ENCODE measurements at places on chromosomes 5 and 9.

DNA sequence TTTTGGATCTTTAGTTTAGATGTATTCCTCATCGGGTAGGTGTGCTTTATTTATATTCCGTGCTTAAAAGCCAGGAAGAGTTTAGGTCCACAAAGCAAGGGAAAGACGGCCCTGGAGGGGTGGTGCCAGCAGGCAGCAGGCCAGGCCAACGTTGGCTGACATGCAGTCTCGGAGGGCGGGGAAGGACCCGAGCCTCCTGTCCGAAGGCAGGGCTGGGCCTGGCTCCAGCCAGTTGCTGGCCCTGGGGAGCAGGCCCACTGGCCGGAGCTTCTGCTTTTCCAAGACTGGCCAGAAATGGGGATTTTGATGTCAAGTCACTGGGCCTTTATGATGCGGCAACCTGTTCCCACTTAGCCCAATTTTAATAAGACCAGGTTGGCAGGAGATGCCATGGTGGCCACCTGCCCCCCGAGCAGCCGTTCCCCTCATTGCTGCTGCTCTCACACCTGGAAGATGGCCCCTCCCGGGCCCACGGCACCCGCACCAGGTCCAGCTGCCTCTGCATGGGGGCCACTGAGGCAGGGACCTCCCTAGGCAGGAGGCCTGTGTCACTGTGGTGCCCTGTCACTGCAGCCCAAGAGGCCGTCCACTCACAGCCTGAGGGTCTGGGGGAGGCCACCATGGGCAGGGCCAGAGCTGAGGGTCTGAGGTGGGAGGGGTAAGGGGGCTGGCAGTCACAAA is 23.2 kb downstream of the LPCAT1 start:
- no peak for DNase-seq

DNA sequence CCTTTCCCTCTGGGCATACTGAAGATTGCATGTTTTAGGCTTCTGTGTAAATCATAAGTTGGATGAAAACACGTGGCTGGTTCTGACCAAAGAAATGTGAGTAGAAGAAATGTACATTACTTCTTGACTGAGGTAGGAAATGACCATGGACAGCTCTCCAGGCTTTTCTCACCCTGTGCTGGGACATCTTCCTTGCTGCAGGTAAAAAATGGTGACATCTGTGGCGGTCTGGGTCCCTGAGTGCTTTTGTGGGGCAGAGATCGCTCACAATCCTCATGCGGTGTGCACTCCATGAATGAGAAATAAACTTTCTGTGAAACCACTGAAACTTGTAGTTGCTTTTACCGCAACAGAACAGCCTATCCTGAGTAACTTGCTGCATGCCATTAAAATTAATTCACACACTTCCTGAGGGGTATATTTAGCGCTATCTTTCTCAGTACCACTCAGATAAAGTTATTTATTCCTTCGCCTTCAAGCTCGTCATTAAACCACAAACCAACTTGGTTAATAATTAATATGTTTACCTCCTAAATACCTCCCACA is 730.4 kb downstream of the EFNA5 start:
- DNase-seq, result no peak

DNA sequence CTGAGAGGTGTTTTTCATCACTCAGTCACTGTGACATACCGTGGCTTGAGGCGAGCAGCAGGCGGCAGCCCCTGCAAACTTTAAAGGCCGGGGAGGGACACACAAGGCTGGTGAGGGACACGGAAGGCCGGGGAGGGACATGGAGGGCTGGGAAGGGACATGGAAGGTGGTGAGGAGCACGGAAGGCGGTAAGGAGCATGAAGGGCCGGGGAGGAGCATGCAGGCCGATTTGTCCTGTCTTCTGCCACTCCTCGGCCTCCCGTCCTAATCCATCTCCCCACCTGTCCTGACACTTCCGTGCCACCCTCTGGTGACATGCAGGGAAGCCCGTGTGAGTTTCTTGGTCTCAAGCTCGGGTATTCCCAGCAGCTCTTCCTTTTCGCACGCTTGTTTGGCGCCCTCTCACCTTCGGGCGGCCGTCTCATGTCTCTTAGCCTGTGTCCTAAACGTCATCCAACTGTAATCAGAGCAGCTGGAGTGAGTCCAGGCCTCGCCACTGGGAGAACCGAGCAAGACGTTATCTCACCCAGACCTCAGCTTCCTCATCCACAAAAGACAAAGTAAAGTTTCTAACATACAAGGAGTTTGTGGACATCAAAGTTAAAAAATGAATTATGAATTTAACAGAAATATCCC is 126.5 kb downstream of the MRPL36 start:
- no peak for DNase-seq

DNA sequence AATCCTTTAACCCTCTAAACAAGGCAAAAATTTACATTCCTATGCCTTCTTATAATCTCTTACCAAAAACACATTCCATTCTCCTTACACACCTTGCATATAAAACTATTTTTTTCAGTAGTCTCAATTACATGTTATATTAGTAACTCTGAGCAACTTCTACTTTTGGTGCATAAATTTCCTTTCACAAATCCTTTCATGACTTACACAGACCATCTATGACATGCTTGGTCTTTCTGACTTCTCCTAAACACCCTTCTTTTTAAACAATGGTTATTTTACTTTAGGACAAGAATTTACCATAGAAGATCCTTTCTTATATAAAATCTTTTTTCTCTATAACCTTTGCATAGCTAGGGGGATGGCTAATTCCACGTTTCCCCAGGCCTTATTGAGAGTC is 208.0 kb upstream of the ARRDC3 start:
- DNase-seq, result no peak

- no peak for DNase-seq
Measured at GRCh38 chr9:86676396-86676795, 270.9 kb downstream of the GAS1 start.

GRCh38 chr5:464446-464842 is 21.5 kb downstream of the EXOC3 start:
- DNase-seq, result no peak

DNA sequence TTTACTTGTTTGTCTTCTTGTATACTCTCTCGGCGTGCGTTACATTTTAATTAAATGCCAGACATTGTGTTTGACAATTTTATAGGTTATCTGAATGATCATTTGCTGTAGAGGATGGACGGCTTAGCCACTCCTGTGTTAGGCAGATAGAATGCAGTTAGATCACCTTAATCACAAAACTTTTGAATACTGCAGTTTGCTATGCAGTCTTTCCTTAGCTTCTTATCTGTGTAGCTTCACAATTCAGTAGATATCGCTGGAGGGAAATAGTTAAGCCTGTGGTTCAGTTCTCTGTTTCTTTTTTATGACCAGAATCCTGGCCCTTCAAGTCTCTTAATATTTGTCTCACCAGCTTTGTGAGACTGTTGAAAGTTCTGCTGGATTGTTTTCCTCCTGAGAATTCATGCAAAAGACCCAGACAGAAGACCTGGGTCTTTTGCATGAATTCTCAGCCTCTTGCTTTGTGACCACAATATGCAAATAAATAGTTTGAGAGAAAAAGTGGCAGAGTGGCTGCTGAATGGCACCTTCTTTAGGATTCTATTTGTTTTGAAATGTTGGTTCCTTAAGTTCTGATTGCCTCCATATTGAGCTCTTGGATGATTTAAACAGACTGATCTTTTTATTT is 40.2 kb downstream of the RASA1 start:
- DNase-seq, result no peak

DNA sequence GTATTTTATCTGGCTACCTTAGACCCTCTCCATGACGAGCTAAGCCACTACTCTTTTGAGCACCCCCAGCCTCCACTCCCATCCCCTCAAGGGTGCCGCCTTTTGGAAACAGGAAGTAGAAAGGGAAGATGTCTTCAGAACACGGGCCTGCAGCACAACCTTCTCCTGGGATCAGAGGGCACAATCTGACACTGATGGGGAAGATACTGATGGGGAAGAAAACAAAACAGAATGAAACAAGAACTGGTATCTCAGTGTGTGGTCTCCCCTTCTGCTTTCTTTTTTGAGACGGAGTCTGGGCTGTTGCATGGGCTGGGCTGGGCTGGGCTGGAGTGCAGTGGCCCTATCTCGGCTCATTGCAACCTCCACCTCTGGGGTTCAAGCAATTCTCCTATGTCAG is 539.7 kb upstream of the DAP start:
- DNase-seq, result no peak

DNA sequence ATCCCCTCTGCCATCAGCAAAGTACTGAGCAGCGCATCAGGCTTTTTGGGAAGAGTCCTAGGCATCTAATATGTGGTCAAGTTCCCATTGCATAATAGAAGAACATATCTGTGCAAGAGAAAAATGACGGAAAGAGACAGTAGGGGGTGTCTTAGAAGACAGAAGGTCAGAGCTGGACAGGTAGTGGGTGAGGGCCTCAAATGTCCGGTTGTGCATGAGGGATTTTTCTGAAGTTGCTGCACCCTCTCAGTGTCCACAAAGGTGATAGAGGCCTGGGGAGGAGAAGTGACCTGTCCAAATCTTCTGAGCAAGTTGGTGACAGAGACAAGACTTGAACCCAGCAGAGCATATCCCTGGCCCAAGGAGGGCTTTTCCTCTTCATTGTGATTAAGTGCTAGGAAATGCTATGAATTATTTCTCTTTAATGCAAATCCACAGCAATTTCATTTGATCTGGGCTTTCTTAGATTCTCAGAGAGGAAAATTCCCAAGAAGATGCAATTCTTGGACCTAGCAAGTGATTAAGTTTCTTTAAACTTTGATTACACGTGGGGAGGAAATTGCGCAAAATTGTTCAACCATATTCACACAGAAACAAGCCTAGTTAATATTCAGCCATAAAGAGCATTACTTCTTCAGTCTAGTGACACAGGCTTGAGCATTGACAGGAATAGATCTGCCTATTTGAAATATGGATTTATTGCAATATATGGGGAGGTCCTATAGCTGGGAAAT is at the start of gene OR2S2:
Gene OR2S2, minus strand, starts transcription at position 51 of the 734 bp plus-strand sequence. CDS start 56 bp downstream, outside the sequence.
- no peak for DNase-seq

DNA sequence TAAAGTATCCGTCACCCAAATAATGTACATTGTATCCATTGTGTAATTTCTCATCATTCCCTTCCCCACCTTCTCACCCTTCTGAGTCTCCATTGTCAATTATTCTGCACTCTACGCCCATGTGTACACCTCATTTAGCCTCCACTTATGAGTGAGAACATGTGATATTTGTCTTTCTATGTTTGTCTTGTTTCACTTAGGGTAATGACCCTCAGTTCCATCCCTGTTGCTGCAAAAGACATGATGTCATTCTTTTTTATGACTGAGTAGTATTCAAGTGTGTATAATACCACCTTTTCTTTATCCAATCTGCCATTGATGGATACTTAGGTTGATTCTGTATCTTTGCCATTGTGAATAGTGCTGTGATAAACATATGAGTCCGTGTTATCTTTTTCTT is 4.9 kb upstream of the SPATA31C2 start:
- DNase-seq, result no peak

DNA sequence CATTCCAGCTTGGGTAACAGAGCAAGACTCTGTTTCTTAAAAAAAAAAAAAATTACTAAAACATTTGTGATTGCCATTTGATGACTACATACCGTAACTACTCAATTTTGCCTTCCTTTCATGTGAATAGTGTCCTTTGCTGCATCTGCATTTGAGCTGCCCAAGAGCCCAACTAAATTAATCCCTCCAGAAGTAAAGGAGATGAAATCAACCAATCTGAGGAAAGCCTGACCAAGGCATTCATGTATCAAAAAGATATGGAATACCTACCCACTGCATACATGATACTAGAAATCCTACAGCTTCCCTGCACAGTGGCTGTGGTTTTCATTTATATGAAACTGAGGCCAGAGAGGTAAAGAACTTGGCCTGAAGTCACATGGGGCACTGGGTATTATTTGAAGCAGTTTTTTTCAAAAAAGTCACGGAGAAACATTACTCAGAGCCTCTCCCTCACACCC is 177.5 kb downstream of the AOPEP start:
- no peak for DNase-seq

GRCh38 chr9:93240891-93241334 is 57.0 kb downstream of the WNK2 start:
- DNase-seq, result no peak

GRCh38 chr5:37435261-37435660 is 56.1 kb downstream of the WDR70 start:
- DNase-seq, result no peak

GRCh38 chr9:34121996-34122395 is 4.5 kb downstream of the DCAF12 start:
- DNase-seq, result no peak

GRCh38 chr5:109324351-109324750 is 85.4 kb downstream of the PJA2 start:
- no peak for DNase-seq

DNA sequence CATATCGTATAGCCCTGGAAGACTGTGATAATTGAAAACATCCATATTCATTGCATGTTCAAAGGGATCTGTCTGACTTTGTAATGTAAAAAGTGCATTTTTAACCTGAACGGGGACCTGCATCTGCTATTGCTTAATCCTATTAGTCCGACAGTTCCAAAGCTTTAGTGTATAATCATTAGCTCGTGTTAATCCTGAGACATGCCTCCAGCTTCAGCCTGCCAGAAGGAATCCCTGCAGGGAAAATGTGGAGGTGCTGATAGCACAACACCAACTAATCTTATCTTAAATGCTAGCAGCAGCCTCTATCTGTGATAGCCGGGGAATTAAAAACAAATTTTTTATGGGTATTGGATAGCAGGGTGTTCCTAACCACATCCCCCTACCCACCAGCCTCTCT is 495.2 kb downstream of the TLE4 start:
- DNase-seq, result no peak

DNA sequence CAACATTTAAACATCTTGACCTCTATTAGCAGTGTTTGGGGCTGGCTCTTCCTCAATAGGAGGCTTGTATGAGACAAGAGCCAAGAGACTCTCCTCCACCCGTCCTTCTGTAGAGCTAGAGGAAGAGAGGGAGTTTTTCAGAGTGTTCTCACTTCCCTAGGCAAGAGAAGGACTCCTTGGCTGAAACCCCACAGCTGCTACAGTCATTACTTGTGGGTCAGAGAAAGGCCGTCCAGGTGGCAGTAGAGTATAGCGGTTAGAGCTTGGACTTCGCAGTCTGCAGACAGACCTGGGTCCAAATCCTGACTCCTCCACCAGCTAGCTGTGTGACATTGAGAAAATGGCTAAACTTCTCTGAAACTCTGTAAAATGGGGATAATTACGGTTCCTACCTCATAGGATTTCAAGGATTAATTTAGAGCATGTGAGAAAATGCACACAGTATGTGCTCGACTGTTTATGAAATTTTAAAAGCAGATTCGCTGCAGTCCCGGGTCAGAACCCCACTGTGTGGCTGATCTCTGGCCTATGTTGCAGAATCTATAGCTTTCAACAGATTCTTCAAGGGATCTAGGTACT is 80.8 kb upstream of the ARAP3 start:
- no peak for DNase-seq

- DNase-seq, result no peak
Measured at GRCh38 chr9:38240051-38240450, 152.5 kb upstream of the ALDH1B1 start.

- no peak for DNase-seq
Measured at GRCh38 chr5:132777209-132778069, at the start of gene SEPTIN8. Gene SEPTIN8, minus strand, starts transcription at chr5:132777239. Its CDS starts 102 bp downstream, at chr5:132777137.
